NCI-H1048 (cell line): ENCODE measurements at places on chromosomes 7 and 10.

- no peak for DNase-seq
These were observed 113.7 kb downstream of the SFMBT2 start for GRCh38 chr10:7297094-7297493.

DNA sequence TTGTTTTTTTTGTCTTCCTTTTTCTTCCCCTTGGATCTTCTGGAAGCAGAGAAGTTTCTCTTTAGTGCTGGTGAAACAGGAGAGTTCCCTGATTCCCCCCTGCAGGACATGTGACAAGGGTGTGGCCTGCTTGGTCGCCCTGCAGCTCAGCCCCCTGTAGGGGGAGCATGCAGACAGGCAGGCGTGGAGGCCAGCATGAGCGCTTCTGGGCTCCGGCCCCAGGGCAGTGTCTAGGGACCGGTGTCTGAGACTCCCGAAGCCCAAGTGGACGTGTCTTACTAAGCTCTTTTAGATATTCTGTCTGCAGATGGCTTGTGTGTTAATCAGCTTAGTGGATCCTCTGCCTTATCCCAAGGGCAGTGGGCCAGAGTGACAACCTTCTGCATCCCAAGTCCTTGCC lies 26.1 kb downstream of the PRSS58 start:
- DNase-seq, result no peak

GRCh38 chr10:71266147-71266917 lies 52.7 kb upstream of the SLC29A3 start:
- DNase-seq, result no peak

- DNase-seq, result no peak
These were observed 1.5 kb downstream of the LIPK start for GRCh38 chr10:88707429-88708155.

GRCh38 chr7:80724249-80724871 lies 85.9 kb downstream of the CD36 start:
- DNase-seq, result no peak

DNA sequence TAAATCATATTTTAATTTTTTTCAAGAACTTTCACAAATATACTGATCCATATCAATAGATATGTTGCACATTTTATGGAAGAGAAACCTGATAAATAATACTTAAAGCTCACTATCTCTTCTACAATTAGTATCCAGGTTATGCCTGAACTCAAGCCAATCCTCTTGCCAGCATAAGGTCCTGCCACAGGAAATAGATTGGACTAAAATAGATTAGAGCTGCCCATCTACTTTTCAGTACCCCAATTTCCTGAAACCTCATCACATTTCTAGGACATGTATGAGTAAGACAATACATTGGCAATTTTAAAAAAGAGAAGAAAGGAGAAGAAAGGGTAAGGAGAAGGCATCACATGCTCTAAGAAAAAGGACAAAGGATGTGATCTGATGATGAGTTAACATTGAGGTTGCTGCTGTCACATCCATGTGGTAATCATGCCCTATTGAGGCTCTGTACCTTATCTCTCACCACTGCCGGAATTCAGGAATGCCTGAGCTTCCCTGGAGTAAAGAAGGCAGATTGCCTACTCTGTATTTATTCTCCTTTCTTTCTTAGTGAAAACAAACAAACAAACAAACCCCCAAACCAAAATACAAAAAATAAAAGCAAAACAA lies 199.7 kb downstream of the ANK3 start:
- no peak for DNase-seq

DNA sequence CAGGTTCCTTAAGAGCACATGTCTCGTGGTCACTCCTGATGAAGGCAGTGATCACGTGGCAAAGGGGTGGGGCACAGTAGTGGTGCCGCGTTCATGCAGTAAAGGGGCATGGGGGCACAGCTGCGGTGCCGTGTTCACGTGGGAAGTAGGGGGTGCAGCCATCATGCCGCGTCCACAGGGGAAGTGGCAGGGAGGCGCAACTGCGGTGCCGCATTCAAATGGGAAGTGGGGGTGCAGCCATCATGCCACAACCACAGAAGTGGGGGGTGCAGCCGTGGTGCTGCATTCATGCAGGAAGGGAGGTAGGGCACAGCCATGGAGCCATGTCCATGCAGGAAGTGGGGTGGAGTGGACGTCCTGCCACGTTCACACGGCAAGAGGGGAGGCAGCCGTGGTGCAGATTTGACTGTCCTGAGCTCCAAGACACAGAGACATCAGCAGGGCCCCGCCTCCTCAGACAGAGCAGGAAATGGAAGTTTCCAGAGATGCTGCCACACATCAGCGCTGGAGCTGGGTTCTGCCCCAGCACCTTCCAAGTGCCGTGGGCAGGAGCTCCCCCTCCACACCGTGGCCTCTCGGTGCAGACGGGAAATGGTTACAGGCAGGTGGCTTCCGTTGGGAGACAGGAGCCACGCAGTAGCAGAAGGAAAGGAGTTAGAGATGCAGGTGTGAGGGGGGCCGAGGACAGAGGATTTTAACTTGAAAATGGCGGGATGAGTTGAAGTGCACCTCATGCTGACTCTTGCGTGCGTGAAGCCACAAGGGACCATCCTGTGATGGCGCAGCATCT lies 95.0 kb upstream of the DDC start:
- DNase-seq, result no peak

GRCh38 chr10:98262571-98262970 lies 5.4 kb downstream of the LOXL4 start:
- DNase-seq, result no peak

DNA sequence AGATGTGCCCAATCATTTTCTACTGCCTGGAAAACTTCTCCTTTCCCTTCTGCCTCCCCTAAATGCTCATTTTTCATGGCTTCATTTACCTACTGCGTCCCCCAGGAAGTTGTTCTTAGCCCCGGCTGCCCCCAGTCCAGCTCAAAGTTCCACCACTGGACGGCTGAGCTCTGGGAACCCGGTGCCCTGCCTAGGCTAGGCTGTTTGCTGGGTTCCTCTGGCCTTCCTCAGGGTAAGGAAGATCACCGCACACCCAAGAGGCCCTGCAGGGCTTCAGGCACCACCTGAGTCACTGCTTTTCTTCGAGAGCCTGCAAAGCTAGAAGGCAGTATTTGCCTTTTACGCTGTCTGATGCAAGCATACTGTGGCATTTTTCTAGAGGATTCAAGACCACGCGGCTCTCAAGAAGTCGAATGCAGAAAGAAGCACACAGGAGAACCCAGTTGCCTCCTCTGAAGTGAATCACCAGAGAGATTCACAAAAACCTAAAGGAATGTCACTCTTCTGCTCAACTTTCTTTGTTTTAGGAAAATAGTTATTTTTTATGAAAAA lies 46.7 kb upstream of the ZMIZ1 start:
- DNase-seq, result no peak

DNA sequence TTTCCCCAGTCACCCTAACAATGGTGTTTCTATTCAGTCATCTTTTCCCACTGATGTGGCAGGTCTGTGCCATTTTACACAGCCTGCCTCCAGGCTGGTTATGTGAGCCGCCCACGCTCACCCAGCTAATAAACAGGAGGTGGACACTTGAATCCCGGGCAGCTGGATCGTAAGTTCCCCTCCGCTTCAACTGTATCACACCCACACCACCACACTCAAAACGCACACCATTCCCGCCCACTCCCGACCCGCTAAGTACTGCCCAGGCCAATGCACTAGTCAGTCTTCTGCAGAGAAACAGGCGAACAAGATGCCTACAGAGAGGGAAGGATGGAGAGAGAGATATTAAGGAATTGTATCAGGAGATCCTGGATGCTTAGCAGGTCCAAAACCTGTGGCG lies 38.9 kb upstream of the PFKP start:
- DNase-seq, result no peak

DNA sequence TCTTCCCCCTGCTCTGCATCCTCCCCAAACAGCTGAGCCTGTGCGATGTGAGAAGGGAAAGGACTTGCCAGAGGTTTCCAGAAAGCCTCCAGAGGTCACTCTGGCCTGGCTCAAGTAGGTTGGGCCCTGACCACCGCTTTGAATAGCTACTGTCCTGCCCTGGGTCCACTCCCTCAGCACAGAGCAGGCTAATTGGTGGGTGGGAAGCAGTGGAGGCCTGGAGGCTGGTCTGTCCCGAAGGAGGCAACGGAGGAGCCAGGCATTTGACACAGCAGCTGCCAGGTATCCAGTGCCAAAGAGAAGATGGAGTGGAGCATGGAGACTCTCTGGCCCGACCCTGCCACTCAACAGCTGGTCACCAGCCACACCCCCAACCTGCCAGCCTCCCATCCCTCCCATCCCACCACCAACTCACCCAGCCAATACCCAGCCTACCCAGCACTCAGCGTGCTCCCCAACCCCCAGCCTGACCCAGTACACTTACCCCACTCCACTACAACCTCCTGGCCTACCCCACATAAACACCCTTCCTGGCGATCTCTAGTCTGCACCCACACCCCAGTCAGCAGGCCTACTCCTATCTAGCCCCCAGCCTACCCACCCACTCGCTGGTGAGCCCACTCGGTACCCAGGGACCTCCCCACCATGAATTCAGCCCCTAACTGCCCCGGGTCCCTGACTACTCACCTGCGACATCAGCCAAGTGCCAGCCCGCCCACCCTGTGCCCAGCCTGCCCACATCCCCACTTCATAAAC lies 64.6 kb upstream of the COL13A1 start:
- no peak for DNase-seq

DNA sequence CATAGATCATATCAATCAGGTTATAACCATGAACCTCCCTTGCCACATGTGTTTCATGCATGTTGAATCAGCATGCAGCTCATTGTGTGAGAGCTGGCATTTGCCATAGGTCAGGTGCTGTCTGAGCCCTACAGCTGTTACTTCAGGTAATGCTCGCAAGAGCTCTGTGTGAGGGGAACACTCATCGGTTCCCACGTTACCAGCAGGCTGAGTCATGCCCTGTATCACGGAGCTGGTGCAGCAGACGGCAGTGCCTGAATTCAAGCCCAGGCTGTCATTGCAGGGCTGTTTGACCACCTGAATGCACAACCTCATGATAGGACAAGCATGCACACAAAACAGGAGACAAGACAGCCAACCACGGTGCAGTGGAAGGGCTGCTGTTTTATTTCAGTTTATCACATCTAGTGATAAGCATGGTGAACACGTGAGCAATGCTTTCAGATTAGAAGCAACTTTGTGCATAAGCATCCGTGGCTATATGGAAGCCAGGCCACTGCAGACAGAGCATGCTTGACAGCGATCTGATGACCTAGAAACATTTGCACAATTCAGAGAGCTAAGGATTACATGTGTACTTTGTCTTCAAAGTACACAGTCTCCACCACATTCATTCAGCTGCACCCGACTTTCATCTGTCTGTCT lies 56.4 kb upstream of the PFKP start:
- DNase-seq, result no peak

DNA sequence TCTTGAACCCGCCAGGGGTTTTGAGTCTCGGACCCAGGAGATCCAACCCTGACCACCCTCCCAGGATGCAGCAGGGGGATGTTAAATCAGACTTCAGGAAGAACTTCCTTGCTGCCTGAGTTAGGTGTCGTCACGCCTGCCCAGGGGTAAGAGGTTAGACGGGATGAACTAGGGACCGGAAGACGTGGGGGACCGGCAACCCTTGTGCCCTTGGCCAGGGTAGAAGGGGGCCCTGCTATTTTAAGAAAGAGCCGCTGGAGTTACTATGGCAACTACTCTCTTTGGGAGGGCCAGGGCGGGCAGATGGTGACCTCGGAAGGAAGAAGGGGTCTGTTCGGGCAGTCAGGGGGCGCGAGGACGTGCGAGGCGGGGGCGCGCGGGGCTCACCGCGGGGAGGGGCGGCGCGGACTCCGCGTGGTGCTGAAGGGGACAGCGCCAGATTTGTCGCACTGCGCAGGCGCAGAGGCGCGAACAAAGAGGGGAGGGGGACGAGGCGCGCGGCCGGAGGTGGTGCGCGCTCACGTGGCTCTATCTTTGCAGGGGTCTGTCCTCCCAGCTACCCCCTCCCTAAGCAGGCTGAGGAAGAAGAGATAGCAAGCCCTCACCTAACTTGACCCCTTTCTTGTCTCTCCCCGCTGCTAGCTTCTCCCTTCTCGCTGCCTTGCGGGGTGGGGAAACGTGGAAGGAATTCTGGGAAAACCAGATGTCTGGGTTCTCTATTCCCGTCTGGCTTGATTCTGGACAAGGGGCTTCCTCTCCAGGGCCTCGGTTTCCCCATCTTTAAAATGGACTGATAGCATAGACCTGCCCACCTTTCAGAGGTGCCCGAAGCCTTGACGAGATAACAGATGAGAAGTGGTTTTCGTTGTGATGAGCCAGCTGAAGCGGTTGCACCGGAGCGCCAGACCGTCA lies 940 bp upstream of the PSD start:
- no peak for DNase-seq

DNA sequence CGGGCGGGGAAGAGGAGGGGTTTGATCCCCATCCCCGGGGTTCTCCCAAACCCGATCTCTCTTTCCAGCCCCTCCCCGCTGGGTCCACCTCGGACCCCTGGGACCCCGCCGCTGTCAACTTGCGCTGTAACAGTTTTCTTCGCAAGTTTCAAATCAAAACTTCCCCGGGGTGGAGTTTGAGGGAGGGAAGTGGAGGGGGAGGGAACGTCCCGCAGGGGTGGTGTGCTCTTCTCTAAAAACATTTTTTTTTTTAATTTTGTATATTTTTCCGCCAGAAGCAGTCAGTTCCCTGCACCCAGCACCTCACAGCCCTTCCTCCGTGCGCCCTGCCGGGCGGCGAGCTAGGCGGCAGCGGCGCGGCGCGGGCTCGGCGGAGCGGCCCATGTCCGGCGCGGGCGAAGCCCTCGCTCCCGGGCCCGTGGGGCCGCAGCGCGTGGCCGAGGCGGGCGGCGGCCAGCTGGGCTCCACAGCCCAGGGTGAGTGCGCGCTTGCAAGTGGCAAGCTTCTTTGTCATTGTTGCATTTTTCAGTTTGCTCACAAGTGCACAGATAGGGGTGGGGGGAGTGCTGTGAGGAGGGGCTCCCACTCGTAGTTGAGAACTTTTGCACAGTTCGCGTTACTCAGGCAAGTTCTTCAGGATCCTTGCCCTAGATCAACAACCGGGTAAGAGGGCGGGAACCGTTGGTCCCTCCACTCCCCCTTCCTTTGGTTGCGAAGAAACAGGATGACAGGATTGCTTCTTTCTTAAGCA lies 933 bp downstream of the MDFIC start:
- DNase-seq, result no peak

DNA sequence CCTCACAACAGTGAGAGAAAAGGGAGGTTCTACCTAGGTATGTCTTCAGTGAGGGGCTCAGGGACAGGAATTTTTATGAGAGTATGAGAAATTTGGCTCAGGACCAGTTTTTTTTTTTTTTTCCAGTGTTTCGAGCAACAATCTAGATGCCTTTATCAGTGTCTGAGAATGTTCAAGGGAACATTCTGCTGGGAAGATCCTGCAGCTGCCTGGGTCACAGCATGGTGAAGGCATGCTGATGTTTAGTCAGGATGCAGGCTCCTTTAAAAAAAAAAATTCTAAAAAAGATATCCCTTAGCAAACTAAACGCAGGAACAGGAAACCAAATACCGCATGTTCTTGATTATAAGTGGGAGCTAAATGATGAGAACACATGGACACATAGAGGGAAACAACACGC lies 31.0 kb downstream of the SBDS start:
- DNase-seq, result no peak

DNA sequence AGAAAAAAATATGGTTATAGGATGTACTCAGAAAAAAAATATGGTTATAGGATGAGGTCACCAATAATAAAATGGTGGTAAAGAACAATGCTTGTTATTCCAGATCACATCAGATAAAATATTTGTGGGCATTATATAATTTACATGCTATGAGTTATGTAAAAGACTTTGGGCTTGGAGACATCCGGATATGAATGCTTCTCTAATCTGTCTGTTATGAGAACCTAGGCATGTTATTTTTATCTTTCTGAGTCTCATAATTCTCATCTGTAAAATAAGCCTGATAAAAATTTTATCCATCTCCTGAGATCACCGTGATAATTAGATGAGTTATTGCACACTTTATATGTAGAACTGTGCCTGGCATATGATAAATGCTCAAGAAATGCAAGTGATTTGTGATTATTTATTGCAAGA lies 37.8 kb downstream of the DKK1 start:
- no peak for DNase-seq

- no peak for DNase-seq
These were observed 7.7 kb downstream of the PTN start for GRCh38 chr7:137335814-137336213.
